Natural killer cell treated with Interleukin-12 subunit alpha and Interleukin-12 subunit beta and Interleukin-15 and Interleukin-18, amount 100 ng/mL, for 72 hours (primary cell): ENCODE measurements at places on chromosomes 5 and 9. TPM values are rescaled to one million over a fixed set of nuclear protein-coding genes. Genes with fewer than 3 reads are reported as not detected.

FGD3 gene
- total RNA-seq = 43.3 TPM

TLN1 gene
- 490 TPM for total RNA-seq

PTPRD gene
- total RNA-seq = 0.53 TPM

PCDHB9 gene
- total RNA-seq = not detected

PCDHA4 gene
- total RNA-seq = not detected

DBH gene
- not detected for total RNA-seq

FAM81B gene
- total RNA-seq = not detected

C9 gene
- not detected for total RNA-seq

SYNPO gene
- total RNA-seq = 1.0 TPM

FCN2 gene
- total RNA-seq = not detected

CCDC192 gene
- not detected for total RNA-seq

SH3PXD2B gene
- 0.08 TPM for total RNA-seq

AGPAT2 gene
- total RNA-seq = 8.9 TPM

PCDHA12 gene
- total RNA-seq = not detected

CYLC2 gene
- total RNA-seq = not detected

SLCO6A1 gene
- not detected for total RNA-seq

ZNF608 gene
- total RNA-seq = 0.47 TPM

BTNL8 gene
- not detected for total RNA-seq

PLAC8L1 gene
- total RNA-seq = 2.5 TPM

ESM1 gene
- total RNA-seq = not detected

ABO gene
- 0.69 TPM for total RNA-seq

IL13 gene
- total RNA-seq = 8.4 TPM

SPINK4 gene
- total RNA-seq = not detected

PCDHGB6 gene
- total RNA-seq = 0.89 TPM

CD14 gene
- total RNA-seq = 1.00 TPM

CACFD1 gene
- 2.4 TPM for total RNA-seq

OR1Q1 gene
- total RNA-seq = not detected

SAP30L gene
- total RNA-seq = 20.4 TPM

TAF11L13 gene
- total RNA-seq = not detected

PCDHGC4 gene
- not detected for total RNA-seq

ANKRD34B gene
- not detected for total RNA-seq

HMCN2 gene
- not detected for total RNA-seq

SPINK6 gene
- total RNA-seq = not detected

PTGES gene
- not detected for total RNA-seq

LCP2 gene
- total RNA-seq = 360 TPM

NCS1 gene
- total RNA-seq = 38.1 TPM

PCDHA3 gene
- total RNA-seq = not detected

NTRK2 gene
- total RNA-seq = 0.24 TPM

NIPAL4 gene
- total RNA-seq = 0.43 TPM

IL9 gene
- total RNA-seq = 3.0 TPM

PHF24 gene
- total RNA-seq = not detected

SHOC1 gene
- total RNA-seq = not detected

IL33 gene
- not detected for total RNA-seq

DMRTA1 gene
- not detected for total RNA-seq

POLR1E gene
- 37.0 TPM for total RNA-seq

NUTM2G gene
- total RNA-seq = not detected

CNTFR gene
- total RNA-seq = not detected

IL5 gene
- total RNA-seq = 7.2 TPM

GKAP1 gene
- 4.3 TPM for total RNA-seq

LIX1 gene
- not detected for total RNA-seq

FBXL7 gene
- total RNA-seq = not detected

BHMT gene
- total RNA-seq = not detected
